ENCODE measurements at places on chromosomes 11 and 22. TPM values are rescaled to one million over a fixed set of nuclear protein-coding genes. Genes with fewer than 3 reads are reported as not detected.

The CASP12 gene
- total RNA-seq = not detected

The SLC5A4 gene
- not detected for total RNA-seq

- DNase-seq = no peak
These were observed 113.4 kb downstream of the ZBTB16 start for GRCh38 chr11:114172871-114173444.

The TNKS1BP1 gene
- total RNA-seq = 113 TPM

The MMP27 gene
- 0.16 TPM for total RNA-seq

- DNase-seq = no peak
These were observed 81.1 kb downstream of the LARGE2 start for GRCh38 chr11:46003572-46003971.

- DNase-seq = peak; percentile 69
These were observed 816 bp upstream of the PLEKHA7 start for GRCh38 chr11:17014833-17015626.

The NELL1 gene
- not detected for total RNA-seq

GRCh38 chr22:42716221-42716620 lies 4.4 kb downstream of the A4GALT start:
- DNase-seq = no peak

The BTG4 gene
- not detected for total RNA-seq

The RAPSN gene
- not detected for total RNA-seq

Data from colonic mucosa (tissue), 4 donors.